ENCODE measurements at places on chromosomes 12 and 14.

GRCh38 chr12:55548756-55549155 lies 646 bp upstream of the OR6C4 start:
- DNase-seq: no peak

- no peak for DNase-seq
Observed at GRCh38 chr14:99540196-99541032, 59.2 kb downstream of the CCNK start.

GRCh38 chr12:93944911-93945310 lies 203.5 kb upstream of the PLXNC1 start:
- no peak for DNase-seq

DNA sequence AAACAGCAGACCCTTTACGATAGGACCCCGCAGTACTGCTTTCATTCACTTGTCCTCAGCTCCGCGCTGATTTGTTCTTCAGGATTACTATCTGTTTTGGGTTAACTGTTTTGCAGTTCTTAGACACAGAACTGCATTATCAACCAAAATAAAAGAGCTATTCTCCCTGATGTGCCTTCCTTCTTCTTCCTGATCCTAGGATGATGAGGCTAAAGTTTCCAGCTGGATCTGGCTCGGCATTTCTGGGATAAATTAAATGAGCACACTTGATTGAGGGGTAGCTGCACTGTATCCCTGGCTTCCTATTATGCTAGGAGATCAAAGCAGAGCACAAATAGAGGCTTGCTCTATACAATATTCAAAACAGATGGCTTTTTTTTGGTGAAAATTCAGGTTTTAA lies 165.7 kb downstream of the FBXL14 start:
- DNase-seq: no peak

DNA sequence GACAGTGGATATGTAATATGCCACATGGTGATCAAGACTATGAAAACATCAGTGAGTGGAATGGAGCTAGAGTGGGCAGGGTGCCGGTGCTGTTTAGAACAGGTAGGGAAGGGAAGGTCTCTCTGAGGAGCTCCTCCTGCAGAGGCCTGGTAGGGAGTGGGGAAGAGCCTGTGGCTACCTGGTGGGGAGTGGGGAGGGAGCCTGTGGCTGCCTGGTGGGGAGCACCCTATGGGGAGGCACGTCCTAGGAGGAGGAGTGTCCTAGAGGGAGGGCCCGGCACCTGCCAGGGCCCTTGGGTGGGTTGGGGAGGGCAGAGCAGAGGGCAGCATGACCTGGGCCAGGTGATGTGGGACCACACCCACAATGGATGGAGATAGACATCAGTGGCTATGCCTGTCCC lies 122.6 kb downstream of the ADGRD1 start:
- no peak for DNase-seq

Measured in NCI-H1417 treated with DMSO at 0.1 percent for 48 hours (cell line).